Renal cortex interstitium (tissue), 15 donors: ENCODE measurements at places on chromosomes 3 and 15.

DNA sequence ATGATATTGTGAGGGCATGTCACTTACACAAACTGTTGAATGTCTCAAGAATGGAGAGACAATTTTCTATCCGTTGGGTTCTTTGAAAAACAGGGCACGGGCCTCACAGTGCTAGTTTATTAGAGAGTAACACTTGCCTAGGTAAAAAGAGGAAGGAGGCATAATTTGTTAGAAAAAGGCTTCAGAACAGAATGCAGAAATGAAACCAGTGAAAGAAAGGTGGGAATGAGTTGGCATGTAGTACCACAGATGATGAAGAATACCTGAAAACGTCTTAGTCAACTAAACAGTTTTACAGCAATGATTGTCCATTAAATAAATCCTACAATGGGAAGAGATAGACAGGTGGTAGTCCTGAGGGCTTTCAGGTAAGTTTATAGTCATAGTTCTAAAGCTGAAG is 1399.7 kb upstream of the CADM2 start:
- no peak for DNase-seq

GRCh38 chr3:165778456-165778855 is 58.8 kb downstream of the BCHE start:
- no peak for DNase-seq

- DNase-seq = no peak
Observed at GRCh38 chr3:13539292-13539638, 9.7 kb upstream of the FBLN2 start.

DNA sequence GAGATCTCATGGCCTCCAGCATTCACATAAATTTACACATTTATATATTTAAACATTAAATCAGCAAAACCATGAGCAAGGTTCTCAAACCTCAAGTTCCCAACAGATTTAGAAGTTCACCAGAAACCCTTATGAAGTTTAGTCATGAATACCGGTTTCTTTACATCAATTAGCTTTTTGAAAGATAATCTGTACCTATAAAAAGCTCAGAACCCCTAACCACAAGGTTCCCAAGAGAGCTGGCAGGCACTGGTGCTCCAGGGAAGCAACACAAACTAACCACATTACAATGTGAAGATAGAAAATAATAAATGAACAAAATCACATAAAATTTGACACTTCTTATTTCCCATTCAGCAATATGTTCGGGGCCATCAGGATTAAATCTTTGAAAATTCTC is 150.9 kb downstream of the FBN1 start:
- no peak for DNase-seq

GRCh38 chr3:98564282-98565005 is 29.0 kb downstream of the CPOX start:
- no peak for DNase-seq

- no peak for DNase-seq
Observed at GRCh38 chr3:32246079-32246675, 7.7 kb downstream of the CMTM8 start.

DNA sequence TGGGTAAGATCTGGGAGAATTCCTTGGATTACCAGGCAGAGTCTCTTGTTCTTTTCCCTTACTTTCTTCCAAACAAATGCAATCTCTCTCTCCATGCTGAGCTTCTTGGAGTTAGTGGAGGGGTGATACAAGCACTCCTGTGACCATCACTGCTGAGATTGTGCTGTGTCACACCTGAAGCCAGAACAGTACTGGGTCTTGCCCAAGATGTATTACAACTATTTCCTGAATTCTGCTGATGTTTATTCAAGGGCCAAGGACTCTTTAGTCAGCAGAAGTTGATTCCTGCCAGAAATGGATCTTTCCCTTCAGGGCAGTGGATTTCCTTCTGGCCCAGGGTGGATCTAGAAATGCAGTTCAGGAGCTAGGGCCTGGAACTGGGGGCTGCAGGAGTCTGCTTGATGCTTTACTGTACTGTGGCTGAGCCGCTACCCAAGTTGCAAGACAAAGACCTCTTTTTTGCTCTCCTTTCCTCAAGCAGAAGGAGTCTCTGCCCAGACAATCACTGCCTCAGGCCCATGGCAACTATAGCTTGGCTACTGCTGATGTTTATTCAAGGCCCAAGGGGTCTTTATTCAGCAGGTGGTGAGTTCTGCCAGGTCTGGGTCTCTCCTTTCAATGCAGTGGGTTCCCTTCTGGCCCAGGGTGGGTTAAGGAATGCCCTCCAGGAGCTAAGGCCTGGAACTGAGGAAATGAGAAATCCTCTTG is 98.8 kb downstream of the SH3GL3 start:
- no peak for DNase-seq

DNA sequence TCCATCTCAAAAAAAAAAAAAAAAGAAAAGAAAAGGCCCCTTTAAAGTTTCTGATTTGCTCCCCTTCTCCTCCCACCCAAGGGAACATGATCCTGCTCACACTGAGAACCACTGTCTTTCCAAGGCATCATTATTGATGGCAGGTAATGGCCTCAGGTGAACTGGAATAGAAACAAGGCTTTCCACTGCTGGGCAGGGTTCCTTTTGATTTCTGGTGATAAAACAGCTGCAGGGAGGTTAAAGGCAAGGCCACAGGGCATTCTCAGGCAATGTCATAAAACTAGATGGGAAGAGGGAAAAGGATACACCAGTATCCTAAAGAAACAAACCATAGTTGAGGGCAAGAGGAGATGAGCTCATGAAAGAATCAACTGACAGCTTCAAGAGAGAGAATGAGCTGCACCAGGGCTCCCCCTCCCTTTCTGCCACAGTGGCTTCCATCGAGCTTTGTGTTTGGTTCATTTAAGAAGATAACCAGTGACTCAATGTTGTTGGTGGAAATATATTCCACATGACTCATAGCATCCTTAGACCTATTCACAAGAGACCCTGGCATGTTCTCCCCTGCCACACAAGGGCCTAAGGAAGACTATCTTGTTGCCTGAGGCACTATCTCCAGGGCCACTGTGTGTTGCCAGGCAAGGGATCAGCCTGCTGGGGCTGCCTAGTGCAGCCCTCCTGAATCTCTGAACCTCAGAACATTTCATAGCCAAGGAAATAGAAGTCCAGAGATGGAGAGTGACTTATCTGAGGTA is 86.4 kb downstream of the WDR76 start:
- DNase-seq = no peak

DNA sequence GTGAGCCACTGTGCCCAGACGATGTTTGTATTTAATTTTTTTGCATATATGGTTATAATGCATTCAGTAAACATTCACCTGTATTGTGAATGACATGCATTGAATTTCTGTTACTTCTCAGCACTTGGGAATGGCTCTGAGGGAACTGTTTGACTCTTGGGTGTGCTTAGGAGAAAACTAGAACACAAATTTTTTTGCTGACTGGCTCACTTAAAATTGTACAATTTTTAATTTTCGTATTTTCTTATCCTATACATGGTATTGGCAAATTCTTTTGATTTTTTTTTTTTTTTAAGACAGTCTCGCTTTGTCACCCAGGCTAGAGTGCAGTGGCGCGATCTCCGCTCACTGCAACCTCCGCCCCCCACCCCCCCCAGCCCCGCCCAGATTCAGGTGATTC is 7.2 kb downstream of the ATP11B start:
- DNase-seq = no peak

- DNase-seq = no peak
Observed at GRCh38 chr15:27589260-27589659, 509.9 kb downstream of the OCA2 start.

GRCh38 chr3:14660942-14661341 is 9.4 kb downstream of the CCDC174 start:
- DNase-seq = no peak

GRCh38 chr15:37824717-37825382 is 109.6 kb upstream of the TMCO5A start:
- DNase-seq = no peak

DNA sequence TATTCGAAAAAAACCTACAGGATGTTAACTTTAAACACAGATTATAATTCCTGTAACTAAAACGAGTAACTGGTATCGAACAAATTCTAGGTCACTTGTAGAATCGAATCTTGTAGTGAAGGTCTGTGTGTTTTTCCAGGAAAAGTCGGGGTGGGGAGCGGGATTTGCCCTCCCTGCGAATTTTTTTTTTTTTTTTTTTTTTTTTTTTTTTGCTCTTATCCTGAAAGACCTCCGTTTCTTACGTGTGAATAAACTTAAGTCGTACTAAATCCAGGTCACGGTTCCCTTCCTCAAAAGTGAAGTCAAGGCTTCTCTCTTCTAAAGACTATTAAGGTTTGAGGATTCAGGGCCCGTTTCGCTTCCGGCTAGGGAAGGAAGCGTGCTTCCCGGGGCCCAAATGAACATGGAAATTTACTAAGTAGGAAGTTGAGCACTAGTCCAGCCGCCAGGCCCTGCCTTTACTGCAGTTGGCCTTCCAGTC is 770 bp downstream of the TBC1D5 start:
- no peak for DNase-seq
